ENCODE measurements at places on chromosomes 7 and 10.

- no peaks in the 10 kb centered on the region for H3K27me3 ChIP-seq
- no peaks in the 10 kb centered on the region for H3K36me3 ChIP-seq
- no peak overlapping the region for H3K4me3 ChIP-seq
- no peak for DNase-seq
These were observed 100.9 kb downstream of the MAD1L1 start for GRCh38 chr7:2131800-2132199.

DNA sequence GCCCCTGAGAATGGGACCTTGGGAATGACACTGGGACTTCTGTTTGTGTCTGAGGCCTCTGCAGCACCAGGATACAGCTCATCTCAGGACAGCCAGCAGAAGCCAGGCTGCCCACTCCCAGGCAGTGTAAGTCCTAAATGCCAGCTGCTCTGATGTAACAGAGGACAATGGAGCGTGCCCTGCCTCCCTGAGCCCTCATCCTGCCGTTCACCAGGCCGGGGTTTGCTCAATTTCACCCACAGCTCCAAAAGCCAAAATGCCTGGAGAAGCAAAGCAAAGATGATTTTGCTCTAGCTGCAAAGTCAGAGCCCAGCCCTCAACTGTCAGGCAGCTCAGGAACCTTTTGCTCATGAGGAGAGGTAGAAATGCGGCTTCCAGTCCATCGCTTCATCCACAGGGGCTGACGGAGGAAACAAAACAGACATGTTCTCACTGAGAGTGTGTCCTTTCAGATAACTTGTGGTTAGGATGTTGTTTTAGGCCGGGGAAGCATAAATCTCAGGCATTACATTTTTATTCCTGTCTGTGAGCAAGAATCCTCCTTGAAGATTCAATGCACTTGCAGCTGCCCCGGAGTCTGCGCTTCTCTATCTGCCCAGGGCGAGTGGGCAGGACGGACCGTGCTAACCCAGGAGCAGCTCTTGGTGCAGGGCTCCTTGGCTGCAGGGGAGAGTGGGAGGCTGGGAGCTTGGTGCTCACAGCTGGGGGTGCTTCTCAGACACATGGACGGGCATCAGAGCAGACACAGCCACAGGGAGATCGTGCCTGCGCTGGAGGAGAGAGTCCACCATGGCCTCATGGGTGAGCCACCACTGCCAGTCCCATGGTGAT is 83.2 kb upstream of the CHST15 start:
- H3K27ac ChIP-seq, result no peak overlapping the region
- no peaks in the 10 kb centered on the region for H3K36me3 ChIP-seq
- H3K4me1 ChIP-seq, result no peaks in the 10 kb centered on the region
- DNase-seq, result no peak
- H3K4me3 ChIP-seq, result no peak overlapping the region

DNA sequence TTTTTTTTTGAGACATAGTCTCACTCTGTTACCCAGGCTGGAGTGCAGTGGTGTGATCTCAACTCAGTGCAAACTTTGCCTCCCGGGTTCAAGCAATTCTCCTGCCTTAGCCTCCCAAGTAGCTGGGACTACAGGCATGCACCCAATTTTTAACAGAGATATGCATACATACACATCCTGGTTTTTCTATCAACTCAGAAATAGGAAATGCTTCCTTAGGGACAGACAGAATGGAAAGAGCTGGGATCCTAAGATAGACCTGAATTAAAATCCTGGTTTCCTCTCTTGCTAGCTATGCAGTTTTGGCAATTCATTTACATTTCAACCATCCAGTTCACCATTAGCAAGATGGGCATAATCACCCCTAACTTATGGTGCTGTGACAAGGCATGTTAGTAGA is 347.5 kb downstream of the GPAM start:
- no peak for DNase-seq
- no peaks in the 10 kb centered on the region for H3K36me3 ChIP-seq
- no peak overlapping the region for H3K27ac ChIP-seq
- H3K4me1 ChIP-seq, result no peaks in the 10 kb centered on the region

DNA sequence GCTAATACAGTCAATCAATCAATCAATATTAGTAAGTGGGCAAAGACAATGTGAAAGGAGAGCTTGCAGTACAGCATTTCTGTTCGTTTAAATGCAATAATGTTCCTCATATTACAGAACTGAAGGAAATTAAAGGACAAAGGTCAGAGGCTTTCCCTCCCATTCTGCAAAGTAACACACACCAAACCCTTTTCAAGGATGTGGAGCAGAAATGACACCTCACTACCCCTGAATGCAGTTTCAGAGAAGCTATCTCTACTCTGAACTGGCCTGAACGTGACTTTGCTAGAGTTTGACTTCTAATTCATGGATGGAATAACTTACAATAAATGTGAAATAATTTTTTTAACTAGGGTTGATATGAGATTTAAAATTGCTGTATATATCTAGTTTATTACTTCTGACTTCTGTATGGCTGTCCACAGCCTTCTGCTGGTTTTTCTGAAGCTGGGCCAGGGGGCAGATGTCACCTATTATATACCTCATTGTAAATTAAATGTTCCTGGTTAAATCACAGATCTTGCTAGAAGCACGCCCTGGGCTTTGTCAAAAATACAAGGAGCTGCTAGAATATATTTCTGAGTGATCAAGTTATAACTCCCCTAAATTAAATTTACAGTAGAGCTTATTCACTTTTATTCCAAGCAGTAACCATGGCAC is 156.9 kb upstream of the C7orf33 start:
- H3K27ac ChIP-seq, result no peak overlapping the region
- no peaks in the 10 kb centered on the region for H3K4me1 ChIP-seq
- no peaks in the 10 kb centered on the region for H3K27me3 ChIP-seq
- no peak for DNase-seq

DNA sequence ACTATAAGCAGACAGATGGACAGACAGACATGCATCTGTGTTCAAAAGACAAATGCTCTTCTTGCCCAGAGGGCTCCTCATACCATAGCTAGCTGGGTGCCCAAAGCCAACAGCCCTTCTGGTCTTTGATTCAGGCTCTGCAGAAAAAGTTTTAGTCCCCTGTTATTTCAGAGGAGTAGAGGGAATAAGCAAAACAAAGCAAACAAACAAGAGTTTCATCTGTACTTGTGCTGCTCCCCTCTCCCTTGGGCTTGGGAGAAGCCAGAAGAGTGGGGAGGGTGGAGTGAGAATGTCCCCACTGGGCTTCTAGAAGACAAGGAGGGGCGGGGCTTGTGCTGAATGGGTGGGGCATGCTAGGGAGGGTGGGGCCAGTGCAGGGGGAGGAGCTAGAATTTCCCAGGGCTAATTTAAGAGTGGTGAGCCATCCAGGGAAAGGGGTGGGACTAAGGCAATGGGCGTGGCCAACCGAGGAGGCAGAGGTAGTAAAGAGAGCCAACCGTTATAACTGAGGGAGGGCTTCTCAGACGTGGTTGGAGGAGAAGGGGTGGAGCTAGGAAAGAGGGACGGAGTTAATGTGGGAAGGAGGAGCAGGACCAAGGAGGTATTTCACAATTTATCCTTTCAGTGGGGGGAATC is 101.2 kb upstream of the MGMT start:
- no peak overlapping the region for H3K4me3 ChIP-seq
- H3K27me3 ChIP-seq, result peaks cover 13% of the 10 kb centered on the region
- no peak for DNase-seq
- H3K4me1 ChIP-seq, result no peaks in the 10 kb centered on the region
- no peaks in the 10 kb centered on the region for H3K36me3 ChIP-seq
- H3K27ac ChIP-seq, result no peak overlapping the region

All from stomach (tissue), 19 donors.